ENCODE measurements at places on chromosomes 1 and 21. TPM values are rescaled to one million over a fixed set of nuclear protein-coding genes. Genes with fewer than 3 reads are reported as not detected.

Gene RGS4
- 1.6 TPM for polyA plus RNA-seq

Gene CELA2A
- polyA plus RNA-seq, result not detected

Gene FCGR3B
- not detected for polyA plus RNA-seq

Gene FMOD
- polyA plus RNA-seq, result not detected

Gene NBPF4
- not detected for polyA plus RNA-seq

Gene LRRC53
- polyA plus RNA-seq, result not detected

Gene VCAM1
- 3.2 TPM for polyA plus RNA-seq

Gene GON4L
- polyA plus RNA-seq, result 24.8 TPM

Gene KRTAP12-2
- polyA plus RNA-seq, result not detected

Gene CFHR2
- not detected for polyA plus RNA-seq

Gene VANGL2
- 34.0 TPM for polyA plus RNA-seq

Gene CDK18
- polyA plus RNA-seq, result not detected

Gene KLHDC8A
- polyA plus RNA-seq, result 11.7 TPM

Gene RBP7
- polyA plus RNA-seq, result not detected

Gene KRTAP10-7
- polyA plus RNA-seq, result not detected

Gene TSACC
- polyA plus RNA-seq, result not detected

Gene HOOK1
- polyA plus RNA-seq, result 27.5 TPM

Gene NPHS2
- polyA plus RNA-seq, result not detected

Gene SH3D21
- 2.8 TPM for polyA plus RNA-seq

Measured in neural cell (in vitro differentiated cells).